ENCODE measurements at places on chromosomes 6 and 20. TPM values are rescaled to one million over a fixed set of nuclear protein-coding genes. Genes with fewer than 3 reads are reported as not detected.

- no peak overlapping the region for H3K4me3 ChIP-seq
- no peaks in the 10 kb centered on the region for H3K27me3 ChIP-seq
- H3K4me1 ChIP-seq = no peaks in the 10 kb centered on the region
Measured at GRCh38 chr6:82704045-82704444, 340.4 kb downstream of the TPBG start.

PTPRK gene
- 26.8 TPM for total RNA-seq

HAO1 gene
- 0.05 TPM for total RNA-seq

OPRM1 gene
- not detected for total RNA-seq

Data from thymus (tissue), 14 donors.